ENCODE measurements at places on chromosomes 2 and 18.

DNA sequence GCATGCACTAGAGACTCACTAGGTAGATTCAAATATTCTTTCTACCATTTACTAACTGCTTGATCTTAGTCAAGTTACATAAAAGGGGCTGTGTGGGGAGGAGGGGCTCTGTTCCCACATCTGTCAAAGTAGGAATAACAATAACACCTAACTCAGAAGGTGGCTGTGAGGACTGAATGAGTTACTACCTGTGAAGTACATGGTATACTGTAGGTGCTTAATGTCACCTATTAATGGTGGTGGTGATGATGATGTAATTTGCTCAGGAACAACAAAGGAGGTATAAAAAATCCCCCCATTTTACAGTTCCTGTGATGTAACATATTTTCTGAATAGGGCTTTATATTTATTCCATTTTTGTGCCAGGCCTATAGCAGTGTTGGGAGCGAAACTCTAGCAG, 40.7 kb downstream of the STAT1 start:
- no peak for DNase-seq

- DNase-seq: no peak
Observed at GRCh38 chr2:229653531-229653930, 60.8 kb downstream of the DNER start.

DNA sequence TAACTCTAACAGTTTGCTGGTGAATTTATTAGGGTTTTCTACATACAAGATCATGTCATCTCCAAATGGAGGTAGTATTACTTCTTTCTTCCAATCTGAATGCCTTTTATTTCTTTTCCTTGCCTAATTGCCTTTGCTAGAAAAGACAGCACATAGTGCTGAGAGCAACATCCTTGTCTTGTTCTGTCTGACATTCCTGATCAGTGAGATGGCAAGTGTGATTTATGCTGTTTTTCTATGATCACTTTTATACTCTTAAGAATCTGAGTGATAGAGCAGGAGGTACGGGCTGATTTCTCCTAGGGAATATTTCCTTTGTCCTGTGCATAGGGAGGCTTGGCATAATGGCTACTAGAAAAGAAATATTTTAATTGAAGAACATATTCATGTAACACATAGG, 17.3 kb downstream of the LYPD6B start:
- no peak for DNase-seq

DNA sequence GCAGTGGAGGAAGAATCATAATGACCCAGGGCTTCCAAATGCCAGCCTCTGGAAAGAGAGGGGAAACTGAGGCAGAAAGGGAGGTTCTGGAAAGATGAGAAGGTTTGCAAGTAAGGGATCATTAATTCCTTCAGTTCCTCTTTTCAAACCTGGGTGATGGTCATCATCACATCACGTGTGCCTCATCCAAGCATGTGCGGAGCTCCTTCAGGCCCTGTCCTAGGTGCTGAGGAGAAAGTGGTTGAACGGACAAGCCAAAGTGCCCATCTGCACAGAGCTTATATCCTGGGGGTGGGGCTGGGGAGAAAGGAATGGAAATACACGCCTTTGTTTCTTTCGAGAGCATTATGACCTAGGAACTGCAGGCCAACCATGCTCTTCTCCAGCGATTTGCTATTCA, 60.2 kb upstream of the AFF3 start:
- DNase-seq: no peak

- no peak for DNase-seq
Observed at GRCh38 chr2:177709986-177710401, 317.4 kb downstream of the AGPS start.

DNA sequence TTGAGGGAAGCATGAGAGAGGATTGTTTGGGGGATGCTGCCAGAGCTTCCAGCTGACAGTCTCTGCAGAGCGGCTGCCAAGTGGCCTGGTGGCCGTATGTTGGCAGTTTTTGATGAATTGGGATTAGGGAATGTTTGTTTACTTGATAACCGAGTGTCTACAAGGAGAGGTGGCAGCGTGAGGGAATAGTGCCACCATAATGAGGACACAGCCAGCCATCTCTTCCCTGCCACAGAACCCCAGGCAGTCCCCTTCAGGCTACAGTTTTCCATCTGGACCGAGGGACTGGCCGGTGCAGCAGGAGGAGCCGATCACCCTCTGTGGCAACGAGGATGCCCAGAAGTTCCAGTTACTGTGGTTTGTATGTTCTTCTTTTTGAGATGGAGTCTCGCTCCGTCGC, 55.2 kb downstream of the TRAPPC12 start:
- DNase-seq: no peak

All from effector memory CD4-positive, alpha-beta T cell (primary cell).